OCI-LY7 (cell line): ENCODE measurements at places on chromosomes 3 and 15. TPM values are rescaled to one million over a fixed set of nuclear protein-coding genes. Genes with fewer than 3 reads are reported as not detected.

The FANCD2OS gene
- total RNA-seq = not detected in 2 replicates

The RARRES1 gene
- total RNA-seq = not detected in 2 replicates

The GABRG3 gene
- not detected in 2 replicates for total RNA-seq

DNA sequence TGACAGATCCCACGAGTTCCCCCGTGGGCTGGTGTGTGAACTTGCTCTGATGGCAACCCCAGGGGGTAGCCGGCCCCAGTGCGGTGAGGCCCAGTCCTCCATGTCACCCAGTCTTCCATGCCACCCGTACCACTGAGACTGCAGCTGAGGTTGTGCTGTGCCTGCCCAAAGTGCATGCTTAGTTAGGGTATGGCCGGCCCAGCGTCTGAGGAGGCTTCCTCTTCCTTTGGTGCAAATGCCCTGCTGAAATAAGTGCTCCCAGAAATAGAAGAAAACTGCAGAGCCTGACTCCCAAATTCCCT lies 31.5 kb downstream of the MGLL start:
- no peak for DNase-seq

The EOGT gene
- 8.7 and 10.8 TPM in 2 replicates for total RNA-seq

- DNase-seq = no peak
Measured at GRCh38 chr3:9955067-9955502, 2.9 kb upstream of the PRRT3 start.

- no peak for DNase-seq
Measured at GRCh38 chr3:15634671-15635070, 33.1 kb downstream of the BTD start.

The CCRL2 gene
- 2.2 and 2.4 TPM in 2 replicates for total RNA-seq

- DNase-seq = no peak
Measured at GRCh38 chr3:107328069-107328468, 49.2 kb upstream of the CCDC54 start.

The NME9 gene
- not detected in 2 replicates for total RNA-seq

The CA12 gene
- not detected in 2 replicates for total RNA-seq

GRCh38 chr15:70036585-70037291 lies 61.0 kb downstream of the TLE3 start:
- peak; percentile 76 for DNase-seq

GRCh38 chr15:68365140-68365745 lies 66.7 kb downstream of the ITGA11 start:
- no peak for DNase-seq

The UROC1 gene
- total RNA-seq = not detected in 2 replicates

DNA sequence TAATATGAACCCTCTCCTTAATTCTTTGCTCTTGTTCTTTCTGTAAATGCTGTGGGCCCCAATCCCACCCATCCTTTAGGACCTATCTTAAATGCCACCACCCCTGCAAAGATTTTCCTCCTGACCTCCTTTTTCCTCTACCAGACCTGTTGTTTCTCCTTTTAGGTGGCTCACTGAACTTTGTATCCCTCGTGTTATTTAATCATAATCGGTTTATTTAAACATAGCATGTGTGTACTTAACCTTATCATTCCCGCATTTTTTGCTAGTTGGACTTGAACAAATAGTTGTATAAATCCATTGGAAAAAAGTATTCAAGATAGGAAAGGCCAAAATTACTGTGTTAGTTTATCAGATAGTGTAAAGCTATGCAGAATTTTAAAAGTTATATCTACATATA lies 988 bp upstream of the NFKBIZ start:
- DNase-seq = no peak

DNA sequence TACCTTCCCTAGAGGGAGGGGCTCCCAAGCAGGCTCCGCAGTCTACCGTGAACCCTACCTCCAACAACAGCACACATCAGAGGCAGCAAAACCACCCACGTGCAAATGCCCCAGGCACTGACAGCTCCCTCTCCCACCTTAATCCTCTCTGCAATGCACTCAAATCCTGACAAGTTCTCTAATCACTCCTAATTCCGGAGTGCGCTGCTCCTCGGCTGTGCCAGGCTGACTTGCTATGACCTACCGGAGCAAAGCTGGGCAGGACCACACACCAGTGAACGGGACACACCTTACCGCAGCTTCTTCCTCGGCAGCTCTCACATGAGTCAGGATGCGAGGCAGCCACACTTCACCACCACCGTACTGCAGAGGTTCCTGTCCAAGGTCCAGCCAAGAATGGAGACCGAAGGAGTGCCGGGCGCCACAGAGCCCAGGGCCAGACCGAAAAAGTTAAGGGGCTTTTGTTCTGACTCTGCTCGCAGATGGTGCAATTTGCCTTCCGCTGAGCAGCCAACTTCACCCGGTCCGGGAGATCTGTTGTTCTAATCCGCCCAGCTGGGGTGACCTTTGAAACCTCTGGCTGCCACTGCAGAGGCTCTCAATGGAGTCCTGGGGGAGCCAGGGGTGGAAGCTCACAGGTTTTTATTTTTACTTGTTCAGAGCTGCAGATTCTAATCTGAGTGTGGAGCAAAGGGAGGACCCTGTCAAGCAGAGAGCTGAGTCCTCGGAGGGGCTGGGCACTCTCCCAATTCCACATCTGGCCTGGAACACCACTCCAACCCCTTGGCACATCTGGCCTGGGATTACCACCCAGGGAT lies 84.4 kb downstream of the MYLK start:
- no peak for DNase-seq

DNA sequence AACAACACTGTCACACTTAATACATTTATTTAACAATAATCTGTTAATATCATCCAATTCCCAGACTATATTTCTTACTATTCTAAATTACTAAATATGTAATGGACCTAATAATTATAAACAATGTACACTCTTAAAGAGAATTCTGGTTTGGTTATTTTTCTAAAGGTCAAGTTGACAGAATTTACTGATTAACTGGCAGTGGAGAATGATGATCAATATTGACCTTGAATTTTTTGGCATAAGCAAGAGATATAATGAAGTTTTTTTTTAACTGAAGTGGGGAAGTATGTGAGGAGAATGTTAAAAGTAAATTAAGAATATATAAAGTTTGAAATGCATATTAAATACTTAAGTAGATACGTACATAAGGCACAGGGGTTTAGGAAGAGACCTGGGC lies 33.8 kb downstream of the BCHE start:
- DNase-seq = no peak

The HOMER2 gene
- total RNA-seq = 5.6 and 6.3 TPM in 2 replicates

The UTS2B gene
- 0.65 and 1.1 TPM in 2 replicates for total RNA-seq

GRCh38 chr3:94359996-94360395 lies 297.1 kb downstream of the NSUN3 start:
- no peak for DNase-seq

The ENTPD3 gene
- total RNA-seq = not detected in 2 replicates

- no peak for DNase-seq
Measured at GRCh38 chr3:24119321-24119751, 174.2 kb downstream of the NR1D2 start.

GRCh38 chr3:145903472-145904013 lies 257.4 kb downstream of the PLOD2 start:
- DNase-seq = no peak

- DNase-seq = no peak
Measured at GRCh38 chr15:58298879-58299850, 132.6 kb upstream of the LIPC start.

DNA sequence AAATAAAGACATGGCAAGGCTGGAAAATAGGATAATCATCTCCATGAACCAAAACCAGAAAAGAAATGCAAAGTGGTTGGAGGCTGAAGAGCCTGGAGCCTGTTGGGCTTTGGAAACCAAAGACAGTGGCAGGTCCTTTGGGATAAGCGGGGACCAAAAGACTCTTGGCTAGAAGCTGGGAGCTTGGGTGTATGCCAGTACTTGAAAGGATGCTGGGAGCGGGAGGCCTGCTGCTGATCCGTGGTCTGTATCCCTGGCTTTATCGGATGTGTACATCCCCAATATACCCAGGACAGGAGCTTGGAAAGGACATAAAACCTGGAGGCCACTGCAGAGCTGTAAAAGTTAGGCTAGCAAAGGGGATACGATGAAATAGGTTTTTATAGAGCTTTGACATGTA lies 1.3 kb upstream of the CHRNB4 start:
- DNase-seq = no peak

- no peak for DNase-seq
Measured at GRCh38 chr3:172848910-172849309, 98.4 kb downstream of the ECT2 start.

DNA sequence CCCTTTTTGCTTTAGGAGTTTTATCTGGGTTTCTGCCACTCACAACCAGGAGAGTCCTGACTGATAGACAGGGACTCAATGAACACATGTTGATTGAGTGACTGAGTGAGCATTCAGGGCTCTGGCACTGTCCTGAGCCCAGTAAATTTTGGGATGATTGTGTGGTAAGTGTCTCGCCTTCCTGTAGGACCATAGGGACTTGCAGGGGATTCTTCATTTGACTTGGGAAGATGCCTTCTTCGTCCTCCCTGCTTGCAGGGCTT lies 22.3 kb upstream of the FLNB start:
- DNase-seq = no peak

- DNase-seq = no peak
Measured at GRCh38 chr15:56019060-56019793, 25.8 kb upstream of the NEDD4 start.

DNA sequence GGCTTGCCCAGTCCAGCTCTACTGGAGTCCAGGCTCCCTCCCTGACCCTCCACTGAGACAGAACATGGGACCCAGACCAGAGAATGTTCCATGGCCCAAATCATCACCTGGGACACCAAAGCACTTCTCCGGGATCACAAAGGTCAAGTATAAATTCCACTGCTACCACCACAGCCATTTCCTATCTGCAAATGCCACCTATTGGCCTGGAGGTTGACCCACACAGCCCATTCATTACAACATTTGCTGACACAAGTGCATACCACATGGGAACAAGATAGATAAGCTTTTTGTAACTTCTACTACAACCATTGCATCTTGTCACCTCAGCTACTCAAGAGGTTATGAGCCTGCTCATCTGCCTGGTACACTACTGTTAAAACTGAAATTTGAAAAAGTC lies 126.8 kb upstream of the NECTIN3 start:
- no peak for DNase-seq

DNA sequence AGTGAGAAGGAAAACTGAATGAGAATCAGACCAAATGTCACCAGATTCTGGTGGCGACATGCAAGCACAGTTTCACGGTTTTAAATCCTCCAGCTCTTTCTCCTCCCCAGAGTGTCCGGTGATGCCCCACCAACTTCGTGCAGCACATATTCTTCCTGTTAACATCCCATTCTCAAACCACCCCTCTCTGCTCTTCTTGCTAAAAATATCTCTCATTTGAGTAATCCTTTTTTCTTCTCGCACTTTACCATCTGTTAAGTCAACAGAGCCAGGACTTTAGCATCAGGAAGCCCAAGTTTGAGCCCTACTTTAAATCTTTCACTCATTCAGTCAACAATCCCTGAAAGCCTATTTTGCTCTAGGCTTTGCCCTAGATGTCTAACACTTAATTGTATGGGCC lies 68.2 kb upstream of the VGLL4 start:
- no peak for DNase-seq

DNA sequence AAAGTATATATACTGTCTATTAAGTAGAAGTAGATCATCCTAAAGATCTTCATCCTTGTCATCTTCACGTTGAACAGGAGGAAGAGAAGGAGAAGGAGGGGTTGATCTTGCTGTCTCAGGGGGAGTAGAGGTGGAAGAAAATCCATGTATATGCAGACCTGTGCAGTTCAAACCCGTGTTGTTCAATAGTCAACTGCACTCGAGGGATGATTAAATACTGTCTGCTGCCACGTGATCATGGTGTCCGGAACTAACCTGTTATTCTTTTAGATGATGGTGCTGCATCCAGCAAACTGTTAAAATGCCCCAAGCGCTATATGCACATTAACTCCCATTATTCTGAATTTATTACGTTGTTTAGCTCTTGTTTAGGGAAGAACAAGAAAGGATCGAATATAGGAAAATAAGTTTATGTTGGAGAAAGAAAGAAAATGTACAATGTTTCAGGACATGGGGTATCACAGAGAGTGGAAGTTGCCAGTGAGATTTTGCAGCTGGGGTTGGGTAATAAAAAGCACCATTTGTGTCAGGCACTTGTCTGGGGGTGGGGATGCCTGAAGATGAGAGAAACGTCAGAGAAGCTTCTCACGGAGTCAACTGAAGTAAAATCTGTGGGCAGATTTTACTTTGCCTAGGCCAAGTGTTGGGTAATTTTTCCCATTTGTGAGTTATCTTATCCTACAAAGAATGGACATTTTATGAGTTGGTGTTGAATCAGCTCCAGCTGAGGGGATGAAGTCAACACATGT lies 229.2 kb downstream of the RYR3 start:
- DNase-seq = no peak

- DNase-seq = peak; percentile 87
Measured at GRCh38 chr3:52533623-52534280, at the start of gene NT5DC2. Gene NT5DC2 (minus strand): TSS chr3:52533857. CDS start chr3:52533737, 120 bp downstream.

GRCh38 chr15:39313467-39313866 lies 267.4 kb upstream of the THBS1 start:
- no peak for DNase-seq

DNA sequence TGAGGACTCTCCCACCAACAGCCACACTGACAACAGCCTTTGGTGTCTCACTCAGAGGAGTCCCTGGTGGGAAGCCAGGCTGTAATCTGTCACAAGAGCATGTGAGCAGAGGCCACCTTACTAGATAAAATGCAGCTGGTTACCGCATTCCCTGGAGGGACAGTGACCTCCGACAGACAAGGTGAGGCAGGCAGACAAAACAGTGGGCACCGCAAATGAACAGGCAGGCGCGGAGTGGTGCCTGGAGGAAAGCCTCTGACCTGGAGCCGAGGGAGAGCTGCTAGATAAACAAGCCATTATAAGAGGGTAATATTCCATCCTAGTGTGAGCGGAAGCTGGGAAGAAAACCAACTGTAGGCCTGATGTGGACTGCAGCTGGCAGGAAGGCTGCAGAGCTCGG lies 736.4 kb downstream of the FHIT start:
- no peak for DNase-seq

- peak; percentile 70 for DNase-seq
Measured at GRCh38 chr3:66390013-66390412, 110.8 kb downstream of the LRIG1 start.

DNA sequence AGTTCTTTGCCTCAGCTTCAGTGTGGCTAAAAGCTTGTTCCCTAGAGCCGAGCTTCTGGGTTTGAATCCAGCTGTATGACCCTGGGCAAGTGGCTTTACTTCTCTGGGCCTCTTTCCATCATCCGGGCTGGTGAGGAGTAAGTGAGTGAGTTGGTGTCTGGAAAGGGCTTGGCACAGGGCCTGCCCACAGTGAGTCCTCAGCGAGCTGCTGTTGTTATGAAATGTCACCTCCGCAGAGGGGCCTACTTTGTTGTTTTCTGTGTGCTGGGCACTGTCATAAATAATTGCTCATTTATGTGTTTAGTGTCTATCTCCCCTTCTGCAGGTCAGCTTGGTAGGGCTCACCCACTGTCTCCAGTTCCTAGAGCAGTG lies 31.7 kb downstream of the SLC6A6 start:
- no peak for DNase-seq

- DNase-seq = no peak
Measured at GRCh38 chr3:157131861-157132260, 28.1 kb downstream of the CCNL1 start.

GRCh38 chr15:43880406-43881194 lies 53.8 kb downstream of the WDR76 start:
- no peak for DNase-seq

DNA sequence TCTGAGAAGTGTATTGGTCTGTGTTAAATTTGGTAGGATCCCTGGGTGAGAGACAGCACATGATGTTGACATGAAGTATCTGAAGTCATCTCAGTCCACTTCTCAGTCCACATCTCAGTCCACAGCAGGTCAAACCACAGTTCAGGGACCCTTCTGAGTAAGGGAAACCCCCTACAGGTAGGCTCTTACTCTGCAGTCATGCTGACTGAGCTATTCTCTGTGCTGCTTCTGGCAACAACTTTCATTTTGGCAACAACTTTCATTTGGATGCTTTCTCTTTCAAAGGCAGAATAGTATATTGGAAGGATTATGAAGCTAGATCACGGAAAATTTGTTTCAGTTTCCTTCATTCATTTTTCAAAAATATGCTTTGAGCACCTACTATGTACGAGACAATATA lies 178.2 kb upstream of the GOLIM4 start:
- no peak for DNase-seq
